Non-pigmented ciliary epithelial cell (primary cell): ENCODE measurements at places on chromosomes 11 and 22.

- no peak for DNase-seq
These were observed 441 bp downstream of the TCN2 start for GRCh38 chr22:30607300-30607930.

GRCh38 chr11:62433904-62434276 is 15.1 kb downstream of the SCGB1A1 start:
- DNase-seq, result no peak

DNA sequence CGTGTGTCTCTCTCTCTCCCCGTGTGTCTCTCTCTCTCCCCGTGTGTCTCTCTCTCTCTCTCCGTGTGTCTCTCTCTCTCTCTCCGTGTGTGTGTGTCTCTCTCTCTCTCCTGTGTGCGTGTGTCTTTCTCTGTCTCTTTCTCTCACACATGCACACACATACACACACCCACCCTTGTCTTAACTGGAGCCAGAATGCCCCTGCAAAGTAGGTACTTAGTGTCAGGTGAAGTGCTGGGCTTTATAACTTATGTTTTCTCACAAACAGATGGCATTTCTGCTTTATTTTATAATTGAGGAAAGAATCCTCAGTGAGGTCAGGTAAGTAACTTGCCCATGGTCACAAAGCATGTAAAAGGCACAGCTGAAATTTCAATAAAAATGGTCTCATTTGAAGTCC is 106.0 kb downstream of the CSNK2A3 start:
- no peak for DNase-seq

- no peak for DNase-seq
These were observed 146.6 kb downstream of the CSNK2A3 start for GRCh38 chr11:11206484-11206883.
